ENCODE measurements at places on chromosomes 11 and 22. TPM values are rescaled to one million over a fixed set of nuclear protein-coding genes. Genes with fewer than 3 reads are reported as not detected.

GRCh38 chr22:45644714-45645113, 26.9 kb upstream of the ATXN10 start:
- H3K4me3 ChIP-seq: no peak overlapping the region
- peaks cover 4% of the 10 kb centered on the region for H3K4me1 ChIP-seq
- no peak for DNase-seq
- peaks cover 66% of the 10 kb centered on the region for H3K27me3 ChIP-seq
- H3K27ac ChIP-seq: no peak overlapping the region
- no peaks in the 10 kb centered on the region for H3K36me3 ChIP-seq

GRCh38 chr22:50706481-50707125, 31.4 kb upstream of the ACR start:
- DNase-seq: no peak
- H3K4me1 ChIP-seq: peaks cover 5% of the 10 kb centered on the region
- no peaks in the 10 kb centered on the region for H3K27me3 ChIP-seq
- no peak overlapping the region for H3K27ac ChIP-seq

- peaks cover 50% of the 10 kb centered on the region for H3K4me1 ChIP-seq
- H3K36me3 ChIP-seq: peaks cover 69% of the 10 kb centered on the region
- no peak overlapping the region for H3K4me3 ChIP-seq
- no peak overlapping the region for H3K27ac ChIP-seq
These were observed 7.8 kb downstream of the SIPA1 start for GRCh38 chr11:65645710-65646109.

The GGT5 gene
- total RNA-seq: 3.4 TPM

The APOBEC3B gene
- 1.7 TPM for total RNA-seq

The ZBTB16 gene
- 10.0 TPM for total RNA-seq

The CSNK2A3 gene
- total RNA-seq: 2.6 TPM

The ACP2 gene
- total RNA-seq: 15.6 TPM

The GPHA2 gene
- not detected for total RNA-seq

The FAM111B gene
- 8.6 TPM for total RNA-seq
